ENCODE measurements at places on chromosomes 3 and 15. TPM values are rescaled to one million over a fixed set of nuclear protein-coding genes. Genes with fewer than 3 reads are reported as not detected.
A peak's percentile ranks its signal among the peaks of the same experiment; 100 is the strongest.

Gene PDIA5
- total RNA-seq: 9.0 TPM

Gene ROBO2
- 0.27 TPM for total RNA-seq

Gene KLHL6
- 0.62 TPM for total RNA-seq

Gene CDHR4
- not detected for total RNA-seq

Gene FBN1
- total RNA-seq: 243 TPM

Gene GHSR
- not detected for total RNA-seq

Gene RTP4
- 1.2 TPM for total RNA-seq

- no peaks in the 10 kb centered on the region for H3K27me3 ChIP-seq
- H3K4me1 ChIP-seq: no peaks in the 10 kb centered on the region
- no peak overlapping the region for H3K4me3 ChIP-seq
- no peak overlapping the region for H3K27ac ChIP-seq
Observed at GRCh38 chr3:101379658-101380376, 59.4 kb upstream of the IMPG2 start.

DNA sequence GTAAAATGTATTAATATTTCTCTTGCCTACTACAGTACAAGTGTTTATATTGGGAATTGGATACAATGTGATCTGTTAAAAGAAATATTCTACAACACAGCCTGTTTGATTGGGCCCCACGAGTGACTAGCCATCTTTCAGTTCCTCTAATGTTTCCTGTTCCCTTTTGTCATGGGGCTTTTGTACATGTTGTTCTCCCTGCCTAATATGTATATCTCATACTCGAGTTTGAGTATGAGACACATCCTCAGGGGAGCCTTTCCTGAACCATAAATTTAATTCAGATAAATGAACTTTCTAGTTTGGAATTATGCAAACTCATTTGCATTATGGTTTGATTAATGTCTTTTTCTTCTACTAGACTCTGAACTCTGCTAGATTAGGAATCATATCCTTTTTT lies 65.5 kb downstream of the MEF2A start:
- peak; percentile 28 for ATAC-seq
- peak overlapping the region; percentile 34 for H3K27ac ChIP-seq
- no peaks in the 10 kb centered on the region for H3K36me3 ChIP-seq
- H3K4me3 ChIP-seq: no peak overlapping the region
- H3K27me3 ChIP-seq: no peaks in the 10 kb centered on the region

DNA sequence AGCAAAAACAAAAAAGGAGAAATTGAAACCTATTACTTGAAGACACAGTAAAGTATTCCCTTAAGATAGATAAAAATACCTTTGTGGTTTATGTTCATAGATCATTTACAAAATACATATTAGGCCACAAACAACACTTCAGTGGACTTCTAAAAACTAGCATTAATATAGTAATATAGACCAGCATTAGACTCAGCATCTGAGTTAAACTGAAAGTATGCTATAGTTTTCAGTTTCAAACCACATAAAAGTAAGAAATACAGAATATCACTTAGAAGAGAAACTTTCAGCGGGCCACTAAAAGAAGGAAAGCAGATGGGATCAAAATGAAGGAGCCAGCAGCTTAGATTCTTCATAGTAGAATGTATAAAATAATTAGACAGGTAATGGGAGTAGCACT lies 86.6 kb downstream of the MSL2 start:
- H3K36me3 ChIP-seq: no peaks in the 10 kb centered on the region
- H3K4me1 ChIP-seq: no peaks in the 10 kb centered on the region
- H3K27me3 ChIP-seq: no peaks in the 10 kb centered on the region
- H3K27ac ChIP-seq: no peak overlapping the region

GRCh38 chr3:43255662-43256061 lies 30.7 kb upstream of the SNRK start:
- H3K27ac ChIP-seq: no peak overlapping the region
- no peaks in the 10 kb centered on the region for H3K36me3 ChIP-seq
- H3K4me1 ChIP-seq: no peaks in the 10 kb centered on the region
- no peak for ATAC-seq
- no peaks in the 10 kb centered on the region for H3K27me3 ChIP-seq

DNA sequence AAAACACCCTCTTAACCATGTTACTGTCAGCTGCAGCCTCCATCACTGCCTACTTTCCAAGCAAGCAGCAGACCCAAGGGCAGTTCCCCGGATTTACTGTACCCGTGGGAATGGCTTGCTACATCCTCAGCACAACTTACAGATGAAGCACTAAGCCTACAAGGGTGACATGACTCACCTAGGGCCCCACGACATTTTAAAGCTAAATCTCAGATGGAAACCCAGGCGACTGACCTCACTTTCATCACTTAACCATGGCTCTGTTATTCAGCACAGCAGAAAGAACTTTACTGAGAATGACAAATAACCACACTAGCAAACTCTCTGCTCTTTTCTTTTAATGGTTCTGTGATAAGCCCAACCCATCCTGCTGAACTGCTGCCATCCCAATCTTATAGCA lies 65.6 kb downstream of the SUMF1 start:
- no peaks in the 10 kb centered on the region for H3K27me3 ChIP-seq
- no peak for ATAC-seq
- no peaks in the 10 kb centered on the region for H3K36me3 ChIP-seq
- no peaks in the 10 kb centered on the region for H3K4me1 ChIP-seq
- H3K4me3 ChIP-seq: no peak overlapping the region
- H3K27ac ChIP-seq: no peak overlapping the region

DNA sequence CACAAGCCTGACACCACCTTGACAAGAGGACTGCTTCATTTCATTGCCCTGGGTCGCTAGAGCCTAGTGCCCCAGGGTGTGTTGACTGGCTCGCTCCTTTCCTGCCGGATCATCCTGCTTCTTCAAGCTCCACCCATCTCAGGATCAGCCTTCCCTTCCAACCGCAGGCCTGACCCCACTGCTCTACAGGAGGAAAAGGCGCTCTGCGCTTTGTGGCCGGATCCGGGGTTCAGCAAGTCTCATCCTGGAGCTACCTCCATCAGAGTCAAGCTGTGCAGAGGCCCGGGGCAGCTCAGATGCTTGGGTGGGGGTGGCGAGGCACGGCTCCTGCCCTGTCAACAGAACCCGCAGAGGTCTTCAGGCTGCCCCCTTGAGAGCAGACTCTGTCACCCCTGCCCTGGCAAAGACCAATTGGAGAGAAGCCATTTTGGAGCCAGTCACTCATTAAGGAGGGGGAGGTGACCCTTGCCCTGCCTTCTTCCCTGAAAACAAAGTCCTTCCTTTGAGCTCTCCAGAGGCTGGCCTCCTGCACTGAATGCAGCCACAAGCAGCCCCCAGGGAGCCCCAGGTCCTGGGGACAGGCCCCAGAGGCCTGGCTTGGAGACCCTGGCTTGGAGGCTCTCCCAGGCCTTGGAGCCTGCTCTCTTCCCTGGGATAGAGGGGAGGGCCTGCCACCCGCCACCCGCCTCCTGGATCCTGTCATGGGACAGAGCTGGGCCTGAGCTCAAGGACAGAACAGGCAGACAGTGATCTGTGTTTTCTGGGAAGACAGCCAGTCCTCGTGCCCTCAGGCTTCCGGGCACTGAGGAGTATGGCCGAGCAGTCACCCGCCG lies 80.3 kb downstream of the CPN2 start:
- H3K36me3 ChIP-seq: no peaks in the 10 kb centered on the region
- ATAC-seq: peak; percentile 88
- no peaks in the 10 kb centered on the region for H3K27me3 ChIP-seq
- H3K4me1 ChIP-seq: peaks cover 28% of the 10 kb centered on the region

Data from gastroesophageal sphincter (tissue), 4 donors.